ENCODE measurements at places on chromosomes 5 and 9.

- DNase-seq, result no peak
These were observed 126.1 kb downstream of the FBXO38 start for GRCh38 chr5:148509893-148510292.

DNA sequence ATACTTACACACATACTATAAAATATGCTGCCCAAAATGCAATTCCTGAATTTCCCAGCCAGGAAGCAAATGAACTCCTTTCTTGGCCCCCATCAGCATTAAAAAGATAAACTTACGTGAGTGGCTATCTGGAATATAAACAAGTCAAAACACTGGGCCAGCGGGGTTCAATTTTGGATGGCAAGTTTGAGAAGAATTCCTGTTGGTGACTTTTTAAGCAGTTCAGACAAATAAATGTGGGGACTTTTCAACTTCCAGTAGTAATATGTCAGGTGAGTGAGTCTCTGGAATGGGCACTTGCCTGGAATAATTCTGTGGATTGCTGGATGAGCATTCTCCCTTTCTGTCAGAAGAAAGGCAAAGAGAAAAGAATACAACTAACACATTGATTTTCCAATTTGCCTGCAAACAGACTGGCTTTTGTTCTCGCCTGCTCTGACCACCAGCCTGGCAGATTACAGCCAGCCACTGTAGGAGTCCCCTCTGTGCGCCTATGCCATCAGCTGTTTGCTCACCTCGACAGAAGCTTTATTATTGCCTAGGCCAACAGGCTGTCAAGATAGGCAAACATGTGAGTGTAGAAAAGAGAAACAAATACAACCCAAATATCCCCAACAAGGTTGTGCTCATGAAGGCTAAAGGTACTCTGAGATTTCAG is 78.6 kb downstream of the MRPS27 start:
- no peak for DNase-seq

DNA sequence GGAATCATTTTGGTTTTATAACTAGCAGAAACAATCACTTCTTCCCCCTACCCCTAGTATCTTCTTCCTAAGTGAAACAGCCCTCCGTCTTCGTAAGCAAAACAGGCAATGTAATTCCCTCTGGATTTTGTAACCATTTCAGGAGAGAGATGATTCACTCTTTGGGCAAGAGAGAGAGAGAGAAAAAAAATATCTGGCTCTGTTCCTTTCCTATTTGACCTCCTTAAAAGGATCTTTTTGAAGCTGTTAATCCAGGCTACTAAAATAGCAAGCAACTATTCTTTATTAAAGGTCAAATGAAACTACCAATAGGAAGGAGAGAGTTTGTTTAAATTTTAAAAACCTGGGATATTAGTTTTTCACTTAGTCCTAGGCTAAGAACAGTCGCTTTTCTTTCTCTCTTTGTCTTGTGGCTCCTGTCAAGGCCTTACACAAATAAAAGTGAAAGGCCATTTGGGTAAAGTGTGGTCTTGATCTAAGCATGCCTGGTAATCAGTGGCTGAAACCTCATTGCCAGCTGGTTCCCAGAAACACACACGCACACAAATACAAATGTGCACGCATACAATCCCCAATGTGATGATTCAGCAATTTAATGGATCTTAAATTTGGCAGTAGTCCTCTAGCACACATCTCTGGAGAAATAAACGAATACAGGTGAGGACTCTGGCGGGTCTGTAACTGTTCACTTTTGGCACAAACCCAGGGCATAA is 70.2 kb downstream of the PRUNE2 start:
- DNase-seq, result no peak

GRCh38 chr9:131046581-131047202 is 37.7 kb downstream of the LAMC3 start:
- DNase-seq, result no peak
